ENCODE measurements at places on chromosomes 16 and 17.

DNA sequence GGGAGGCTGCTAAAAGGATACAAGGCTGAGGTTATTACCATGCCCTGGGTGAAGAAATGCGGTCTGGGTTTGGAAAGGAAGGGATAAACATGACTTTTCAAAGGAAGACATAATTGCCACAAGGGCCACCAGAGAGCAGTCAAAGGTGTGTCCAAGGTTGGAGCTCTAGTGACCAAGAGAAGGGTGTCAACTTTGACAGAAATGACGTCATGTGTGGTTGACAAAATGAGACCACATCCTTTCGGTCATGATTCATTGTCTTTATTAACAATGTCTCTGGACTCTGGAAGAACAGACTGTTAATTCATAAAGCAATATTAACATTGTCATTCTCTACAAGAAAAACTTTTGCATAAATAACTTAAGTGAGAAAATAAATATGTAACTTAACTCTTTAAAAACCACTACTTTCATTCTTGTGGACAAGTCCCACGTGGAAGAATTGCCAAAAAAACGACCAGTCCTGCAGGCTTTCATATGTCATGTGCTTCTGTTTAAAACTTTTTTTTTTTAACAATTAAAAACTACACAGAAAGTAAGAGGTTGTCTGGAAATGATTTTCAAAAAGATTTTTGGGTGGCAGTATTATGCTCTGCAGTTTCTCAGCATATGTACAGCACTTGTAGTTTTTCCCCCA is 5.0 kb downstream of the SOST start:
- peak; percentile 10 for DNase-seq

- DNase-seq = no peak
Measured at GRCh38 chr16:74923766-74924460, 61.0 kb downstream of the WDR59 start.

- peak; percentile 17 for DNase-seq
Measured at GRCh38 chr16:47258874-47259461, 115.2 kb upstream of the NETO2 start.

GRCh38 chr16:22123146-22123545 is 30.8 kb downstream of the VWA3A start:
- no peak for DNase-seq

GRCh38 chr16:77323695-77324094 is 111.1 kb downstream of the ADAMTS18 start:
- no peak for DNase-seq

DNA sequence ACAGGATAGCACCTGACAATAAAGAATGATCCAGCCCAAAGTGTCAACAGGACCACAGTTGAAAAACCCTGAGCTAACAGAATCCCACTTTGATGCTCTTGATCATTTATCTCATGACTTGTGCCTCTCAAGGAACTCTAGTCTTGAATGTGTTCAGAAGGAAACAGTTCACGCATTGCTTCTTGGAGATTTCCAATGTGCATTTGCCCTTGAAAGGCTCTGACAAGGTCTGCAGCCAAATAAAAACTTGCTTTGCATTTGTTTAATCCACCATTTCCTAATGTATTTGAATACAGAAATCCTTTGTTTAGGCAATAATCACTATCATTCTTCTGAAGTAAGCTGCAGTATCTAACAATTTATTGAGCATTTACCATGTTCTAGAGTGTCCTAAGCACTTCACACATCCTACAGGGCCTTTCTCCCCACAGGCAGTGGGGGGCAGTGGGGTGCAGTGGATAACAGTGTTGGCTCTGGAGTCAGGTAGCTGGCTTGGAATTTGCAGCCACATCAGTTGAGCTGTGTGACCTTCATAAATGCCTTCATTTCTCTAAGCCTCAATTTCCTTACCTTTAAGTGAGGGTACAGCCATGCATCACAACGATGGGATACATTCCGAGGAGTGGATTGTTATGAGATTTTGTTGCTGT is 239.7 kb downstream of the XYLT1 start:
- no peak for DNase-seq

DNA sequence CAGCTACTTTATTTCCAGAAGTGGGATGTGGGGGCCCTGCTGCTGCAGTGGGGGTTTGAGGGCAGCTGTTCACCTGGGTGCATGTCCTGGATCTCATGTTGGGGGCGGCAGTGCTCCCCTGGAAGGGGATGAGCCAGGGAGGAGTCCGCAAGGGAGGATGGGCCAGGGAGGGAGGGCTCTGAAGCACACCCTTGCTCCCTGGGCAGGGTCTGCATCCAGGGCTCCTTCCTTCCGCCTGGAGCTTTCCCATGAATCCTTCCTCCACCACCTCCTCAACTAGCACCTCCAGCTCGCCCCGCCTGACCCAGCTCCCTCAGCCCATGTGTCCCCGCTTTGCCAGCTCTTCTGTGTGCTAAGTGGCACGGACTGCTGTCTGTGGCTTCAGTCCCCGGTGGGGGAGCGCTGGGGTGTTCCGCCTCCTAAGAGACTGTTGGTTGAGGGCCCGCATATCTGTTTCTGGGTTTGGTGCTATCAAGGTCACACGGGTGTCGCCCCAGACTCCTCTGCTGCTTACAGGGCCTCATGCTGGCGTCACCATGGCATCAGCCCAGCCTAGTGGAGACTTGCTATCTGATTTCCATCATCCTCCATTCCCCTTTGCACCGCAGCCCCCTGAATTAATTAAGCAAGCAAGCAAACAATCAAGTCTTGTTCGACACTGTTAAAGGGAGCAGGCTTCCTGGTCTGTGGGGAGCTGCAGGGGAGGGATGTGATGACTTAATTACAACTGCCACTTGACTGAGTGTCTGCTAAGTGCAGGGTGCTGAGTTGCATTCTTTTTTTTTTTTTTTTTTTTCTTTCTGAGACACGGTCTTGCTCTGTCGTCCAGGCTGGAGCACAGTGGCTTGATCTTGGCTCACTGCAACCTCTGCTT is 71.8 kb downstream of the PRKCA start:
- DNase-seq = peak; percentile 38

- no peak for DNase-seq
Measured at GRCh38 chr16:15773968-15774367, 82.9 kb downstream of the MYH11 start.

DNA sequence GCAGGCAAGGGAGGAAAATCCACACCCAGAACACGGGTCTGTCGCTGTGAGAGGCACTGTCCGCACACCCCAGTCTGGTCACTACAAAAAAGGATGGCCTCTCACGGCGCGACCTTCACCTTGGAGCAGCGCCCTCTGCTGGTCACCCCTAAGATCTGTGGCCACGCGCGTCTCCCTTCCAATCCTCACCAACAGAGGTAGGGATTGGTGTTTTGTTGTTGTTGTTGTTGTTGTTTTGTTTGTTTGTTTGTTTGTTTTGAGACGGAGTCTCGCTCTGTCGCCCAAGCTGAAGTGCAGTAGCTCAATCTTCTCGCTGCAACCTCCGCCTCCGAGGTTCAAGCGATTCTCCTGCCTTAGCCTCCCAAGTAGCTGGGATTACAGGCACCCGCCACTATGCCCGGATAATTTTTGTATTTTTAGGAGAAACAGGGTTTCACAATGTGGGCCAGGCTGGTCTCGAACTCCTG is 15.0 kb upstream of the C17orf58 start:
- peak; percentile 59 for DNase-seq

GRCh38 chr16:1379304-1380076 is 27.8 kb downstream of the GNPTG start:
- DNase-seq = peak; percentile 58

DNA sequence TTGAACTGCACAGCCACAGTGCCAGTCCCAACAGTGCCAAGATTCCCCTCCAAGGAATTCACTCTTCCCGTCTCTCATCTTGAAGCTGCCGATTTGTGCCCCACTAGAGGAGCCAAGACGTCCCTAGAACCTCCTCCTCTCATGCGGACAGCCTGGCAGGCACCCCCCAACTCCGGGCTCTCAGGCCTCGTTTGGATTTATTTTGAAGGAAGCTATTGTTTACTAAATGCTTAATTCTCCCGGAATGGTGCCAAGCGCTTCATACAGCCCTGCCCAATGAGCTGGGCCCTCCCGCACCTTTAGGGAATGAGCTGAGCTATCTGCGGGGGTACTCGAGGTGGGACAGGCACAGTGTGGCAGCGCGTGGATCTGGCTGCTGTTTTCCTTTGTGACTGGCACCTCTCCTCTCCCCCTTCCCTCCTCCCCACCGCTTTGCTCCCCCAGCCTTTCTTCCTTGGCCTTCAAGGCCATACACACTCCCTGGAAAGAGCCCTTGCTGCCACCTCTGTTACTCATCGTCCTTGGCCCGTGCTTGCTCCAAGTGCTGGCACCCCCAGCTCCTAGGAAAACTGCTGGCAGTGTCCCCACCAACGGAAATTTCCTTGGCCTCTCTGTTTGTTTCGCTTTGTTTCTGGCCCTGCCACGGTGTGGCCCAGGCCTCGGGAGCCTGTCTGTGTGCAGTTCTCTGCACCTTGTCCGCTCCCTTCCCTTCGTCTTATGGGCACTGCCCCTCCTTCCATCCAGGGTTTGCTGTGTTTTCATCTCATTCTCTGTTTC is 49.9 kb upstream of the CDR2 start:
- DNase-seq = no peak

DNA sequence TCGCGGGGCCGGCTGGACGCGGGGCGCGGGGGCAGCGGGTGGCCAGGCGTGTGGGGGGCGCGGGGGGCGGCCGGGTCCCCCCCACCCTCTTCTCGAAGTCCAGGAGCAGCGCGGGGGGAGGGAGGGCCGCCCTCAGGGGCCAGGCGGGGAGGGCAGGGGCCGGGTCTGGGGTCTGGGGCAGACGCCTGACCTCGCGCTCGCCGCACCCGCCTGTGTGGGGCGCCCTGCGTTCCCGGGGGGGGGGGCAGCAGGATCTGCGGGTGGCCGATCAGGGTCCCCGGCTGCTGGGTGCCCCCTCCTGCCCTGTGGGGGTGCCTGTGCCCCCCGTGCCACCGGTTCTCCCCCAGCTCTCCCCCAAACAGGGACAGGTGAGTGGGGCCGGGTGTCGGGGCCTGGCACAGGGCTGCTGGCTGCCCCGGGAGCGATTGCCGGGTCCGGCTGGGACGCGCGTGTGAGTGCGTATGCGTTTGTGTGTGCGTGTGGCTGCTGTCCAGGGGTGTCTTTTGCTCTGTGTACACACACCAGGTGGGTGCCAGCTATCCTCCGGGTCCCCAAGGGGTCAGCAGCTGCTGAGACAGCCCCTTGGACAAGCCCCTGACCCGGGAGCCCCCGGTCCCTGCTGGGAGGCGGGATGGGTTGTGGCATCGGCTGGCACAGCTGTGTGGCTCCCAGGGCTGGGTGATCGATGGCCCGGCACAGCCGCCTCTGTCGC is 663 bp downstream of the PRR35 start:
- no peak for DNase-seq

- DNase-seq = no peak
Measured at GRCh38 chr16:12675852-12676251, 127.8 kb downstream of the CPPED1 start.

DNA sequence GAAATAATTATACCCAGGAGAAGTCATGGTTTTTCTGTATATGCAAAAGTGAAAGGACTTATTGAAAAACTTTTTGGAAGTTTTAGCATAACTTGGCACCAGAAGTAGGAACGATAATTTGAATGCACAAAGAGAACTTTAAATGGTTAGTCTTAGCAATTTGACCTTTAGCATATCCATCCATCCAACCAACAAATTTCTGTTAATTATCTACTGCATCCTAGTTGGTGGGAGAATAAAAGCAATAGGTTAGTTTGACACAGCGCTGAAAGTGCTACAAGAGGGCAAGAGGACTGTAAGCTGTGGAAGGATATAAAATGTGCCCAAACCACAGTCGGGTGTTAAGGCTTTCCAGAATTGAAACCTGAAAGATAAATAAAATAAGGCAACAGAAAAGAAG is 17.6 kb downstream of the SPAG9 start:
- DNase-seq = no peak

DNA sequence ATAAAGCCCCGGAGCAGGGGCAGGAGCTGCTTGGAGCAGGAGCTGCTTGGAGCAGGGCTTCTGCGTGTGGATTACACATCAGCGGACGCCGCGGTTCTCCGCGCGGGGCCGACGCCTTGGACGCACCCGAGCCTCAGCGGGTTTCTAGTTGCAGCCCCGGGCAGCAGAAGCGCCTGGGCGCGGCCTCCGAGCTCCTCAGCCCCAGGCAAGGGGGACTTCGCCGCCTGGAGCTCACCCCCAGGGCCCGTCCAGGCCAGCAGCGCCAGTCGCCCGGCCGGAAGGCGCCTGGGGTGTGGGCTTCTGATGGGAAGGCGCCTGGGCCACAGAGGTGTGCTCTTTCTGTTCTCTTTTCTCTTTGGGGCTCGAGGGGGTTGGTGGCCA is 6.3 kb downstream of the FOXF1 start:
- DNase-seq = no peak

- no peak for DNase-seq
Measured at GRCh38 chr17:41553176-41553575, 18.7 kb downstream of the KRT9 start.

- no peak for DNase-seq
Measured at GRCh38 chr17:67244431-67245072, 444 bp downstream of the HELZ start.

- no peak for DNase-seq
Measured at GRCh38 chr17:77449373-77449907, 308.7 kb downstream of the SEC14L1 start.

DNA sequence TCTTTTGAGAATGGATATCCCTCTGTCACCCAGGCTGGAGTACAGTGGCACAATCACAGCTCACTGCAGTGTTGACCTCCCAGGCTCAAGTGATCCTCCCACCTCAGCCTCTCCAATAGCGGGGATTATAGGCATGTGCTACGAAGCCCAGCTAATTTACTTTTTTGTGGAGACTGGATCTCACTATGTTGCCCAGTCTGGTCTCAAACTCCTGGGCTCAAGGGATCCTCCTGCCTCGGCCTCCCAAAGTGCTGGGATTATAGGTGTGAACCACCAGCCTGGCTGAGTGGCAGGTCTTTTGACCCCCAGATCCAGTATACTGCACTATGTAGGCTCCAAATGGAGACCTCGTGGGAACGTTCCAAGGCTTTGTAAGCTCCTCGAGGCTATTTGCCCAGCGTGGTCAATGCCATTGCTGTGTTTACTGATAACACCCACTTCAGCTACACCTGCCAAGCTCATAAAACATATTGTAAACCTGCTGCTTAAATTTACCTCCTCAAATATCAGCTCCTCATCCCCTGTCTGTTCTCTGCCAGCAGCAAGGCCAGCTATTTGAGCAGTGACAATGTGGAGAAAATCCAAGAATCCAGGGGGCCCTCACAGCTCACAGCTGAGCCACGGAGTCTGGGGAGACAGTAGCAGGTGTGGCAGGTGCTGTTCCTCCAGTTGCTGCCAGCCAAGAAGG is 16.2 kb upstream of the KIFC3 start:
- DNase-seq = no peak

- DNase-seq = no peak
Measured at GRCh38 chr16:63745456-63745855, 1376.4 kb downstream of the CDH11 start.

DNA sequence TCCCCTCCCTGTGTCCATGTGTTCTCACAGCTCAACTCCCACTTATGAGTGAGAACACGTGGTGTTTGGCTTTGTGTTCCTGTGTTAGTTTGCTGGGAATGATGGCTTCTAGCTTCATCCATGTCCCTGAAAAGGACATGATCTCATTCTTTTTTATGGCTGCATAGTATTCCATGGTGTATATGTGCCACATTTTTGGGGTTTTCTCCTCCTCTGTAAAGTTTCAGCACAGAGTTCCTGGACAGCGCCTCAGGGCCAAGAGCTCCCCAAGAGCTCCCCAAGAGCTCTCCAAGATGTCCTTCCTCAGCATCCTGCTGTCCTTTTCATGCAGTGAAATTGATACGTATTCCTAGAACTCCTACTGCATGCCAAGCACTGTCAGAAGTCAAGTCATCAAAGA is 6.9 kb upstream of the ABAT start:
- DNase-seq = no peak

- no peak for DNase-seq
Measured at GRCh38 chr16:73083271-73083670, 35.3 kb upstream of the ZFHX3 start.
